Stimulated activated CD4-positive, alpha-beta T cell treated with anti-CD3 and anti-CD28 coated beads, TNF-alpha, amount 100 ng/mL, for 48 hours (primary cell): ENCODE measurements at places on chromosomes 6 and 20.

GRCh38 chr6:140078561-140079125, 704.2 kb upstream of the CITED2 start:
- no peak for DNase-seq

GRCh38 chr20:11188843-11189603, 515.2 kb upstream of the JAG1 start:
- DNase-seq, result no peak

DNA sequence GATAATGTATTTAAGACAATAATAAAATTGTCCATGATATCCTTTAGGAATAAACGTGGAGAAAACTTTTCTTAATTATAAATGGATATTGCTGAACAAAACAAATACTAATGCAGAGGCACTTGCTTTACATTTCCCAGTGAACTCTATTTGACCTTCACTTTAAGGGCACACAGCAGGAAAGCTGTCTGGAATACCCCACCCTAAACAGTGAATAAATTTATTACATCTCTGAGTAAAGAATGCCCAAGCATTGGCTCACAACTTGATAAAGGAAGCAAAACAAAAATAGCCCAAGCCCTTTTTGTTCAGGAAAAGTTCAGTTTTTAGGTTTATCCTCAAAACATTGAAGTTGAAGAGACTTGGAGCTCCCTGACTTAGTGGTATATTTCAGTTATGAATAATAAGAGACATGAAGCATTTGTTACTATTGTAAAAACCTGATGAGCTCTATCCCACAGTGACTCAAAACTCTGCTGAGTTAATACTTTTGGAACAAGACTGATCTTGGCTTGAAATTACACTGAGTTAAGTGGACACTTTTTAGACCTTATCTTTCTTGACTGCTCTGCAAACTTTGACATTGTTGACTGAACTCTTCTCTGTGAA, 353.9 kb downstream of the BCKDHB start:
- DNase-seq, result no peak

DNA sequence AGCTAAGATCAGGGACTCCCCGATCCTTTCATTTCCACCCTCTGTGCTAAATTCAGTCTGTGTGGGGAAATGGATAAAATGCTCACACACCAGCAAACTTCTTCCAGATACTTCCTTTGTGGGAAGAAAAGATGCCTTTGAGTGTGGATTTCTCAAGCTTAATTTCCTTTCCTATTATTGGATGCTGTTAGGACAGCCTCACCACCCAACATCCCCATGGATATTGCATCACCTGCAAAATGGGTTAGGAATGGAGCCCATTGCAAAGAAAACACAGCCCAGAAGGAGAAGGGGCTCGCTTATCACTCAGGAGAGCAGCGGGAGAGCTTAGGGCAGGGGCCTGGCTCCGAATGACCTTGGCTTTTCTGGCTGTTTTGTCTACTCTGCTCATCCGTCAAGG, 272.2 kb downstream of the CDC5L start:
- DNase-seq, result no peak

- DNase-seq, result no peak
Measured at GRCh38 chr20:24998631-24999445, 6.3 kb upstream of the APMAP start.
